Glomerular endothelial cell (primary cell): ENCODE measurements at places on chromosomes 6 and 20. TPM values are rescaled to one million over a fixed set of nuclear protein-coding genes. Genes with fewer than 3 reads are reported as not detected.

DNA sequence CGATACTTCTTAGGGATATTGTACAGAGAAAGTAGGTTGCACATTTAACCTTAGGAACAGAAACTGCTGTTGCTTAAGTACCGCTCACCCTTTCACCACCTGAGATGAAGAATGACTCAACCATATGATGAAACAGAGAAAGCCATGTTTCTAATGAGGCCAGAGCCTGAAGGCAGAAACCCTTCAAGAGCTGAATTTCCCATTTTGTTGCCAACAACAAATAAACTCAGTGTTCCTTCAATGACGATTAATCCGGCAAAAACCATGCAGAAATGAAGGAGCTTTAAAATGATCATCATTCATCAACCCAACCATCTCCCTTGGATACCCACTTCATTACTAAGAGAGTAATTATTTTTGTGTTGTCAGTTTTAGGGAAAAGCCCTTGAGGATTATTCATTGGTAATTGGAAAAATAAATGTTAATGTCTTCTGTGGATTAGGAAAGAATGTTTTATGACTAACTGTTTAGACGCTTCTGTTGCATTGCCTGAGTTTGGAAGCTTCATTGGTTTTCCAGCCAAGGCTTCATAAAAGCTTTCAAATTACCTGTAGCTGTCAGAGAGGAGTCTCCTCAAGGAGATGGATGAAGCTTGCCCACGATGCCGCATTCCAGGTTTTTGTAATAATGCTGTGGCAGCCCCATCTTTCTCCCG, 112.1 kb upstream of the IYD start:
- no peak for DNase-seq

REV3L gene
- 29.4 and 30.5 TPM in 2 replicates for total RNA-seq

- no peak for DNase-seq
These were observed 419.5 kb upstream of the ID4 start for GRCh38 chr6:19417713-19418112.

- DNase-seq: no peak
These were observed 79.4 kb downstream of the HMGCLL1 start for GRCh38 chr6:55499591-55499990.

DNA sequence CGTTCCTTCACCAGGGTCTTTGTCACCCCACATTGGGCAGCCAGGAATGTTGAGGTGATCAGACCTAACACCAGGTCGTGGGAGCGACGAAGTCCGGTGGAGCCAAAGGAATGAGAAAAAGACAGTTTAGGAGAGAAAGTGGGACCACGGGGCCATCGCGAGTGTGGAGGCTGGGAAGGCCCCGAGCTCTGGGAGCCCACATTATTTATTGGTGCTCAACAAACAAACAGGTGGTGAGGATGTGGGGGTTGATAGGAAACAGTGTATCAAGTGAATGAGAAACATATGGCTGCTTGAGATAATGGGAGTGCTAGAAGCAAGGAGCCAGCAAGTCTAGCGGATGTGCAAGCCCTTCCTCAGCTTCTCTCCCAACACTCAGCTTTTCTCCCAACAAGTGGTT, 287.1 kb upstream of the SGK1 start:
- no peak for DNase-seq

DNA sequence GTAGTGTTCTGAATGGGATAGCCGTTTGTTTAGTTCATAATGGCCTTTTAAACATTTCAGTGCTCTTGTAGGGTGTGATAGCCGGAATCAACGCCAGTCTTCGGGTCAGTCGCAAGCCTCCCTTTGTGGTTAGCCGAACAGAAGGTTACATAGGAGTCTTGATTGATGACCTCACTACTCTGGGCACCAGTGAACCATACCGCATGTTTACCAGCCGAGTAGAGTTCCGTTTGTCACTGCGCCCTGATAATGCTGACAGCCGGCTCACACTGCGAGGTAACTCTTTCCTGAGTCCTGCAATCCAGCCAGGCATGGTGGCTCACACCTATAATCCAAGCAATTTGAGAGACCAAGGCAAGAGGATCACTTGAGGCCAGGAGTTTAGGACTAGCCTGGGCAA, 20.4 kb downstream of the MTO1 start:
- no peak for DNase-seq

FKBP1C gene
- total RNA-seq: 0.41 and 0.73 TPM in 2 replicates

SEC23B gene
- 31.3 and 41.4 TPM in 2 replicates for total RNA-seq
